Cerebellar cortex (tissue), 1 donor: ENCODE measurements at places on chromosomes 13 and 19.

GRCh38 chr13:109856350-109856749, 70.0 kb upstream of the IRS2 start:
- DNase-seq = no peak

DNA sequence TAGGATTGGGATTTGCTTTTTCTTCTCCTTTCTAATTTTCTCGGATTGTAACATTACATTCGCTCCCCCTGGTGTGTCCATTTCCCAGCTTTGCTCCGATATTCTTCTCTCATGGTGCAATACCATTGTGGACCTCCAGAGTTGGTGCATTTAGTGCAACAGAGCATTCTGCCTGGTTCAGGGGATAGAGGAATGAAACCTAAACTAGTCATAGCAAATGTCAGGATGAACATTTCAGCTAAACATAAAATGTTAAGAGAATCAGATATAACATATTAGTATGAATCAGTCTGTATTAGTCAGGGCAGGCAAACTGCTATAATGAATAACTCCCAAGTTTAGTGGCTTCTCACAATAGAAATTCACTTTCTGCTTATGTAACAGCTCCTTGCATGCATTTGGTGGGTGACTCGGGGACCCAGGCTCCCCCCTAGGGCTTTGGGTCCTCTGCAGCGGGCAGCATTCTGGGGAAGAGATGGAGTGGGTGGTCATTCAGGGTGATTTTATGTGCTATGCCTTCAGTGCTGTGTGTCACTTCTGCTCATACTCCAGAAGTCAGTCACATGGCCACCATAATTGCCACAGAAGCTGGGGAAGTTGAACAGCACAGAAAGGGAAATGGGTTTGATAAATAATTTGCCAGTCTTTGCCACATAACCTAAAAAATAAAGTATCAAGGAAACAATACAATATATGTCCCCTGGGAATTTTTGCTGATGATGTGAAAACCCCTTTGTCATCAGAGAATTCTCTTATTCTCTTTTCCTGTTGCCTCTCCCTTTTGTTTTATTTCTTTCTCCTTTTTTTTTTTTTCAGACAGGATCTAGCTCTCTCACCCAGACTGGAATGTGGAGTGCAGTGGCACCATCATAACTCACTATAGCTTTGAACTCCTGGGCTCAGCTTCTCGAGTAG, 111.0 kb downstream of the HSPH1 start:
- no peak for DNase-seq

DNA sequence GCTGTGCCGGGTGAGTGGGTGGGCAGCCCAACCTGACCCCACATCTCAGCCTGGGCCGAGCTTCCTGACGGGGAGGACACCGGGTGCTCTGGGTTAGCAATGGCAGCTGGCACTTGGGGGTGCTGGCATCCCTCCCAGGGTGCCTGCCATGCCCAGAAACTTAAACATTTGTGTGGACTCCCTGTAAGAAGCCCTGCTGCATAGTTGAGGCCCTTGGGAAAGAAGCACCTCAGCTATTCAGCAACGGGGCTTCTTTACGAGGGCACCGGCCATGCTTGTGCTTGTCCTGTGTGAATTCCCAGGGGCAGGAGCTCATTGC, 33.8 kb upstream of the MEDAG start:
- no peak for DNase-seq

- no peak for DNase-seq
Measured at GRCh38 chr13:44869167-44869566, 120.1 kb downstream of the NUFIP1 start.

GRCh38 chr19:30689474-30689873, 317.3 kb downstream of the ZNF536 start:
- DNase-seq = no peak

DNA sequence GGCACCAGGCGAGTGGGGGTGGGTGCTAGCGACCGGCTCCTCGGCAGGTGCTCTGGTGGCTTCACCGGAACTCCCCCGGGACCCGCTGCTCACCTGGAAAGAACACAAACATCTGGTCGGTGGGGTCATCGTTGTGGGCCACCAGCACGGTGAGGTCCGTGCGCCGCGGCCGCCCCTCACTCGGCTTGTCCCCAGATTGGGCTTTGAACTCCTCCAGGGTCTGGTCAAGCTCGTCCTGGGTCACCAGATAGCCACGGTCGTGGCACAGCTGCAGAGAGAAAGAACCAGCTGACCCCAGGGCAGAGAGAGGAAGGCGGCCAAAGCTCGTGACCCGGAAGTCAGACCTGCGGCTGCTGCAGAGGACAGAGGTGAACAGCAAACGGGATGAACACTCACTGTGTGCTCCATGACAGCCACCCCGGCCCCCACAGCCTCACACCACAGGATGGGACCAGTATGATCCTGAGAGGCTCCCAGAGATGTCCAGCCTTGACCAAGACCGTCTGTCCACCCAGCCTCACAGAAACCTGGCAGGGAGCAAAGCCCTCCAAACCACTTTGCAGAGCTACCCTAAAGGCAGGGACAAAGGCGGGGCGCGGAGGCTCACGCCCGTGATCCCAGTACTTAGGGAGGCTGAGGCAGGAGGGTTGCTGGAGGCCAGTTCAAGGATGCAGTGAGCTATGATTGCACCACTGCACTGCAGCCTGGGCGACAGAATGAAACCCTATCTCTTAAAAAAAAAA, 1.2 kb downstream of the POLR2E start:
- DNase-seq = no peak

DNA sequence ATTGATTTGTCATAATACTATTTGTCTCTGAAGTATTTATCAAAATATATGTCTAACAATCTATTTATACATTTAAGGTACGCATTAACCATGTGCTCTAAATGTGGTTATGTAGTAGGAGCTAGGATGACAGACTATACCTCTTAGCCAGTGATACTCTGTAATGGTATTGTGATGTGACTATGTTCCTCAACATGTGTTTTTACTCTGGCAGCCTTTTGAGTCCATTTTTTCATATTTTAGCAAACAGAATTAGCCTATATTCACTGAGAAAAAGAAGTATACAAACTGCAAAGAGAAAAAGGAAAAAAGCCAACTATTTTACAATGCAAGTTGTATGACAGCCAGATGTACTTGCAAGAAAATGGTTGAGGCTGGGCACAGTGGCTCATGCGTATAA, 26.7 kb downstream of the MAB21L1 start:
- DNase-seq = no peak

DNA sequence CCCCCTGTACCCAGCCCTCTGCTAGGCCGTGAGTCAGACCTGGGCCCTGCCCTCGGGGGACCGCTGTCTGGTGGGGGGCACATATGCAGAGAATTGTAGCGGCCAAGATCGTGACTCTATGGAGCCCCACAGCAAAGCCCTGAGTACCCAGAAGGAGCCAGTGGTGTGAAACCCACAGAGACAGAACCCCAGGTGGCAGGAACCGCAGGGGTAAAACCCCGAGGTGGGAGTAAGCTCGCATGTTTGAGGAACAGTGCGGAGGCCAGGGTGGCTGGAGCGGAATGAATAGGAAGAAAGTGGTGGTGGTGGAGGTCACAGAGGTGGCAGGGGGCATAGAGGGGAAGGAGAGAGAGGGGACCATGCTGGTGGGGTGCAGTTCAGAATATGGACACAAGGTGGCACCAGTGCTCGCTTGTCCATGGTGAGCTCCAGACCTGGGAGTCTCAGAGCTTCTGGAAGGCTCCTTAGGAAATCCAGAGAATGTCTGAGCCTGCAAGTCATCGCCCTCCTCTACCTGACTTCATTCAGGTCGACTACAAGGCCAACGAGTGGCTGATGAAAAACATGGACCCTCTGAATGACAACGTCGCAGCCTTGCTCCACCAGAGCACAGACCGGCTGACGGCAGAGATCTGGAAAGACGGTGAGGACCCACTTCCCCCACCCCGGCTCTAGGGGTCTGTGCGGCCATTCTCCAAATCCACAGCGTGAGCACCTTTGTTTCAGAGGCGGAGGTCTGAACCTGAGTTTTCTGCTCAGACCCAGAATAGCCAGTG, 48.9 kb downstream of the MYH14 start:
- DNase-seq = peak; percentile 49

DNA sequence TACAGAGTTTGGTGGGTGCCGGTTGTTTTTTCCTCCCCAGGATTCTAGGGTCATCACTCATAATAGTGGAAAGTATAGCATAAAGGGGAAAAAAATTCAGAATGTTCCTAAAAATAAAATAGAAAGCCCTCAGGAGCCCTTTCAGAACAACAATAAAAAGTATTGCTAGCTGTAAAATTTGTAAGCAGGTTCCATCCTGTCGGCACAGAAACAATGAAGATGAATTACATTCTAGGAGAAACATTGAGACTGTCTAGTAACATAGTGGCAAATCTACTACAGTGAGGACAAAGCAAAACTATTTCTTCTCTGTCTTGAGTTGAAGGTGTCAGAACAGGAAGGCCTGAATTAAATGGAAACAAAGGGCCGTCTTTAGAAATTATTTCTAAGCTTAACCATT, 870.7 kb downstream of the PCDH9 start:
- DNase-seq = no peak

DNA sequence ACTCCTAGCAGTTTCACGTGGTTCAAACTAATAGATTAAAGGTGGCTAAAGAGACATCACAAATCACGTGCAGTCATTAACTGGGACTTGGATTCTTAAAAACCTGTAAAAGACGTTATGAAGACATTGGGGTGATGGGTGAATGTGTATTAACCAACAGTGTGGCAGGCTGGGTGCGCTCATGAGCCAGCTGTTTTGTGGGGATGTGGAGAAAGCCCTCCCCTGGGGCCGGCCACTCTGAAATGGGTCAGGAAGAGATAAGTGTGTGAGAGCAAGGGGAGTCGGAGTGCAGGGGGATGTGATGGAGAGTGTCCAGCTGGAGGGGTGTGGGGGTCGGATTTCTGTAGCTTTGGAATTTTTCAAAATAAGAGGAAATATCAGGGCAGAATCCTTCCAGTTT, 10.4 kb downstream of the UPF1 start:
- no peak for DNase-seq

- no peak for DNase-seq
Measured at GRCh38 chr13:104530741-104531140, 1464.5 kb upstream of the SLC10A2 start.

- DNase-seq = no peak
Measured at GRCh38 chr13:108408672-108409071, 139.2 kb downstream of the TNFSF13B start.

- no peak for DNase-seq
Measured at GRCh38 chr13:110390567-110390966, 83.5 kb downstream of the COL4A2 start.

DNA sequence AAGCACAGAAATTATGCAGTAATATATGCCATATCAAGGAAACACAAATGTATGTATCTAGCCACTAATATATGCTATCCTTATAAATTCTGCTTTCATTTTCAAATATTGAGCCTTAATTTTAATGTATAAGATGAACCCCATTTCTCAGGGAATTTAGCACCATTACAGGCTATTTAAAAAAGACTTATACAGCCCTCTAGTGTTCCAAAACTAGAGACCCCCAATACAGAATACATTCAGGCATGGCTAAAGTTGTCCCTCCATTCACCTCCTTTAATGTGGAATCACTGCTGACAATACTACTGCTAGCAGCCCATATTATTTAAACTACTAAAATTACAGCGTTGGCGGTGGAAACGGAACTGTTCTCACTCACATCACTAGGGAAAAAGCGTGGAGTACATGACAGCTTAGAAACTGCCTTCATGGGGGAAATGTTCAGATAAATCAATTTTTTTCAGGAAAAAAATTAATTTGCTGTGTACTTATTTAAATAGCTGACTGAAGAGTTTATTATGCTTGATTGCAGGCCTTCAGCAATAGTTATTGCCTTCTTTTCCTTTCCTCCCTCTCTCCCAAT, 541.0 kb downstream of the PCDH9 start:
- DNase-seq = no peak

DNA sequence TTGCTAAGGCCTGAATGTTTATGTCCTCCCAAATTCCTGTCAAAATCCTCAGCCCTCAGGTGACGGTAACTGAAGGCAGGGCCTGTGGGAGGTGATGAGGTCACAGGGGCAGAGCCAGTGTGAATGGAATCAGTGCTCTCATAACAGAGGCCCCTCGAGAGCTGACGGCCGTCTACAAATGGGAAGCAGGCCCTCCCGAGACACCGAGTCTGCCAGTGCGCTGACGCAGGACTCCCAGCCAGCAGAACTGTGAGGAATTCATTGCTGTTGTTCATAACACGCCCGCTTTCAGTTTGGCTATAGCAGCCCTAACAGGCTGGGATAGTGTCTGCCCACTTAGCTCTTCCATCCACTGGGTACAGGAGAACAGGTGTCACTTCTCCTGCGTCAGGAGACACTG, 41.2 kb downstream of the CARS2 start:
- DNase-seq = no peak

- no peak for DNase-seq
Measured at GRCh38 chr13:40342901-40343300, 323.5 kb downstream of the FOXO1 start.

DNA sequence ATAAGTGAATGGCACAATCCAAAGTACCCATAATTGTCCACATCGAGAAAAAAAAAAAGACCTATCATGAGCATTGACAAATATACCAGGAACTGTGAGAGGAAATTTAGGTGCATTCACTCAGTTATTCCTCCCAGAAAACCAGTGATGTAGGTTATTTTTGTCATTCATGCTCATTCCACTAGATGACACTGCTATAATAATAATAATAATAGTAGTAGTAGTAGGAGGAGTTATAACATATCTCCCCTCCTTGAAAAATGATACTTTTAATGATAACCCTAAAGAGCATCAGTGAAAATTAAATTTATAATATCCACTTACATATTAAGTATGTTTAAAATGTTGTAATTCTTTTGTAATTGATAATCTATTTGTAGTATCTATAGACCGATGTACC, 463.9 kb upstream of the MIR17HG start:
- no peak for DNase-seq

DNA sequence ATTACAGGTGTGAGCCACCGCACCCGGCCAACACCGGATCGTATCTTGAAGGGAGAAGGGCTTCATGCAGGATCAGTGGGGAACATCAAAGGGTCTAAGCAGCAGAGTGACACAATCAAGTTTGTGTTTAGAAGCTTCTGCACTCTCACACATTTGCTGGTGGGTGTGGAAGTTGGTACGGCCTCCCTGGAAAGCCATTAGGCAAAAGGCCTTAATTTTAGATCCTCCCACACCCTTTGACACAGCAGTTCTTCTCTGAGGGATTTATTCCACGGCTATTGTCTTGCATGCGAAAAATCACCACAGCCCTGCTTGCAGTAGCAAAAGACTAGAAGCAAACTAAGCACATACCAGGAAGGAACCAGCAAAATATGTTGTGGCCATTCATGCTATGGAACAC, 18.3 kb upstream of the SLC1A5 start:
- DNase-seq = no peak

DNA sequence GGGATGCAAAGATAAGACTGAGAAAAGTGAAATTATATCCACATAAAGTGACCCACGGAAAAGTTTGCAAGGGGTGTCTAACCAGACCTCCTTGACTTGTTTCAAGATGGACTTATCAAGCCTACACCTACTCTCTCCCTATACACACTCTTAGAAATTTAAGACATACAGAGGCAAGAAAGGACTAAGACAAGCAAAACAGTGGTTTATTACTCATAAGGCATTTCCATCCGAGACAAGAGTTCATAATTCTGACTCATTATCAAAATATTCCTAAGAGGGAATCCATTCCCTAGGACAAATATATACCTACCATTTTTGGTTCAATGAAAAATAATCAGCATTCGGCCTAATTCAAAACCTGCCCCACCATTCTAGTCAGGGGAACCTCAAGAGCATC, 232.6 kb upstream of the GPC6 start:
- DNase-seq = no peak

GRCh38 chr19:19050104-19050503, 13.7 kb upstream of the SLC25A42 start:
- no peak for DNase-seq
